MCF 10A (cell line): ENCODE measurements at places on chromosomes 7 and 10. TPM values are rescaled to one million over a fixed set of nuclear protein-coding genes. Genes with fewer than 3 reads are reported as not detected.

POR gene
- total RNA-seq, result 45.1 and 58.0 TPM in 2 replicates

DNA sequence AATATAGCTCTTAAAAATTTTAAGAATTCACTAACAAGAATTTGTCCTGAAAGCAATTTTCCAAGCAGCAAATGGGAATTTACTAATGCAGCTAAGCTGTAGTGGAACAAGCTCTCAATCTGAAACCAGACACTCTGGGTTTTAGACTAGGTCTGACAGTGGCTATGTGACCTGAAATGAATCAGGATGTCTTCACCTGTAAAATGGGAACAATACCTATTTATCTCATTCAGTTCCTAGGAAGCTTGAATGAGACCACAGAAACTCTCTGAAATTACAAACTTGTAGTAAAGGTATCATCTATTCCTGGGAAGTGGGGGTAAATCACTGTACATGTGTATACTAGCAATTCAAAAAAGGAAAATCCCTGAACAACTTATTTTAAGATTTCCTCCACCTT is 1.2 kb downstream of the DNAJC2 start:
- peak; percentile 1 for DNase-seq

DNA sequence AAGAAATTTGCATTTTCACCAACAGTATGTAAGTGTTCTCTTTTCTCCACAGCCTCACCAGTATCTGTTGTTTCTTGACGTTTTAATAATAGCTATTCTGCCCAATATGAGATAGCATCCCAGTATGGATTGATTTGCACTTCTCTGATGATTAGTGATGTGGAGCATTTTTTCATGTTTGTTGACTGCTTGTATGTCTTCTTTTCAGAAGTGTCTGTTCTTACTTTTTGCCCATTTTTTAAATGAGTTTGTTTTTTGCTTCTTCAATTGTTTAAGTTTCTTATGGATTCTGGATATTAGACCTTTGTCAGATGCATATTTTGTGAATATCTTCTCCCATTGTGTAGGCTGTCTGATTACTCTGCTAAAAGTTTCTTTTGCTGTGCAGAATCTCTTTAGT is 12.2 kb upstream of the TPK1 start:
- DNase-seq, result no peak

DNA sequence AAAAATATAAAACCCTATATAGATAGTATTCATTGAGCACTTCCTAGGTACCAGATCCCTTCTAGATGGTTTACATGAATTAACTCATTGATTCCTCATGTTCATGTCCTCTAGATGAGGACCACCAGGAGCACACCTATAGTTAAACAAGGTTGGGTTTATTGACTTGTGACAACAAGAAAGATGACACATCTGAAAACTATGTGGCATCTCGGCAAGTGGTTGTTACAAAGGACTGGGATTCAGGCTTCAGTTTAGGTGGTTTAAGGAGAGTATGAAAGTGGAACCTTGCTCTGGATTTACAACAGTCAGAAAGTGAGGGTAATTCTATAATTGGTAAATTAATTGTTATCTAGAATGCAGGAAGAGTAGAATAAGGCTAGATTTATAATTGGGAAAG is 99.0 kb upstream of the PHF14 start:
- no peak for DNase-seq
